Activated T-cell treated with anti-CD3 and anti-CD28 coated beads for 4 hours (primary cell): ENCODE measurements at places on chromosomes 1 and 21.
A peak's percentile ranks its signal among the peaks of the same experiment; 100 is the strongest.

- DNase-seq: no peak
Observed at GRCh38 chr21:45316871-45317397, 29.2 kb upstream of the POFUT2 start.

- no peak for DNase-seq
Observed at GRCh38 chr1:116503546-116504307, 67.1 kb downstream of the CD58 start.

DNA sequence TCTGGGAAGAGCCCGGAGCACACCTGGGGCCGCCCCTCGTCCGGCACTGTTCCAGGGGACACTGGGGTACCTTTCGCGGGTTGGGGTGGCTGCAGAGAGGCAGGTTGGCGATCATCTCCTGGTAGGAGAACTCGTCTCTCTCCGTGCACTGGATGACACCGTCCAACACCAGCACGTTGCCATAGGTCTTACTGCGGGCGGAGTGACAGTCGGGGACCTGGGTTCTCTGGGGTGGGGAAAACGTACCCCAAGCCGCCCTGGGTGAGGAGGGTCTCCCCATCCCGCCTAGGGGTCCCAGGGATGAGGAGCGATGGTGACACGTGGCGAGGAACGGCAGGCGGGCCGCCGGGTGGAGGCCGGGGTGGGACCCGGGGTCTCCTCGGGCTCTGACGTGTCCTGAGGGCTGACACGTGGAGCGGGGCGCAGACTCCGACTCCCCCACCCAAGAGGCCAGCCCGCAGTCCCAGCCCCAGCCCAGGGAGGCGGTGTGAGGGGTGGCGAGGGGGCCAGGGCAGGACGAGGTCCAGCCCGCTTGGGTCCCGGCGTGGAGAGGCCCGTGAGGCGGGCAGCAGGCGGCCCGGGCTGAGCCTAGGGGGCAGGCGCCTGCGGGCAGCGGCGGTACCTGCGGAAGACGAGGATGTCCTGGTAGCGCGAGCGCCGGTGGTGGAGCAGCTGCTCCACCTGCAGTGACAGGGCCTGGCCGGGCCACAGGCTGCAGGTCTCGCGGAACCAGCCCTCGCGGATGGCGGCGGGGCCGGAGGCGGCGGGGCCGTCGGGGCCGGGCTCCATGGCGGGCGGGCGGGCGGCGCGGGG, 457 bp downstream of the SRM start:
- no peak for DNase-seq

GRCh38 chr1:208254862-208255261, 10.7 kb upstream of the PLXNA2 start:
- no peak for DNase-seq

DNA sequence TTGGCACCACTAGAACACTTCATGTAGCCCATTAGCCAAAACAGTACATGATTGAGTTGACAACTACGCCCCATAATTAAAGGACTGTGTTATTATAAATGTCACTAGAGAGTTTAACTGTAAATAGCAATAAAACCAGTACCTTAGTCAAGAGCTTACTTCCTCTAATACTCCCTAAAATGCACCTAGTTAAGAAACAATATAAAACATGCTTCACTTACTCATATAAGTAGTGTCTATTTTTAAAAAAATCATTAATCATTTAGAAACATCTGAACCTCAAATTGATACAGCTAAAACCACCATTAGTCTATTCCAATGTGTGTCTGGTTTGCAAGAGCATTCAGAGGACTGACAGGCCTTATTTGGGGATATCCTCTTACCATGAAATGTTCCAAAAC, 25.3 kb downstream of the PTP4A2 start:
- DNase-seq: no peak

DNA sequence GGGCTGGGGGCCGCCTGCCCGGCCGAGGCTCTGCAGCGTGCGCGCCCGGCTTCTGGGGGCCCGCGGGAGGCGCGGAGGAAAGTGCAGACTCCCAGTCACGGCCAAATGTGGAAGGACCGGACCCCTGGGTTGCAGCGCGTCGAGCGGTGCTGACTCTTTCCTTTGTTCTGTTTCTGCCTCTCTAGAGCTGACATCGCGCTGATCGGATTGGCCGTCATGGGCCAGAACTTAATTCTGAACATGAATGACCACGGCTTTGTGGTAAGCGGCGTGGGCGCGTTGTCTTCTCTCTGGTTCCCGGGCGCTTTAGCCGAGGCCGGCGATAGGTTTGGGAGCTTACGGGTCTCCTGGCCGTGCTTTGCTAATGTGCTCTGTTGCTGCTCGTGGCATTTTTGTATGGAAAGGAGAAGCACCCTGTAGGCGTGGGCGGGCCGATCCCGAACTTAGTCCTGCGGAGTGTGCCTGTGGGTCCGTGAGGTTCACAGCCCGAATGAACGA, 629 bp downstream of the PGD start:
- DNase-seq: no peak

DNA sequence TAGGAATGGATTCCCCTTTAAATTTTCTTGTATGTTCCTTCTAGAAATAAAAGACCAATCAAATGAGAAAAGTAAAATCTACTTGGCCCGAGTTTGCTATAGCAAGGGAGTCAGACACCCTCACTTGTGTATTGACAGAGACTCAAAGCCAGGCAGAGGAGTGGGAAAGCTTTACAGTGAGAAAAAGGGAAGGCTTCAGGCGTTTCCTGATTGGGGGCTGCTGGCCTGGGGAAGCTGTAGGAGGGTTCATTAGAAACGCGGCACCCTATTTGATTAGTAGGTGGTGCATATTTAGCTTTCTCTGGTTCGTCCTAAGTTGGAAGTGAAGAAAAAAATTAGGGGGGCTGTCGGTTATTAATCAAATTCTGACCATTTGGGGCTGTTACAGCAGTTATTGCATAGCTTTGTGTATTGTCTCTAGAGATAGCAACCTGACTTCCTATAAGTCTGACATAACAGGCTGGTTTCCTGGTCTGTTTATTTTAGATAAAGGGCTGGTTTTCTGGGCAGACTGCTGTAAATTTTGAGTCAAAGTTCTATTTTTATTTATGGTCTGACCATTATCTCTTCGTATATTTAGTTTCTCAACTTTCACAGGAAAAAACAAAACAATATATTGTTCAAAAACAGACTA, 10.0 kb downstream of the SLC25A24 start:
- no peak for DNase-seq

GRCh38 chr1:53303726-53304515, 23.9 kb downstream of the LRP8 start:
- DNase-seq: no peak

GRCh38 chr1:15833069-15833679, 14.3 kb upstream of the SPEN start:
- DNase-seq: peak; percentile 38

DNA sequence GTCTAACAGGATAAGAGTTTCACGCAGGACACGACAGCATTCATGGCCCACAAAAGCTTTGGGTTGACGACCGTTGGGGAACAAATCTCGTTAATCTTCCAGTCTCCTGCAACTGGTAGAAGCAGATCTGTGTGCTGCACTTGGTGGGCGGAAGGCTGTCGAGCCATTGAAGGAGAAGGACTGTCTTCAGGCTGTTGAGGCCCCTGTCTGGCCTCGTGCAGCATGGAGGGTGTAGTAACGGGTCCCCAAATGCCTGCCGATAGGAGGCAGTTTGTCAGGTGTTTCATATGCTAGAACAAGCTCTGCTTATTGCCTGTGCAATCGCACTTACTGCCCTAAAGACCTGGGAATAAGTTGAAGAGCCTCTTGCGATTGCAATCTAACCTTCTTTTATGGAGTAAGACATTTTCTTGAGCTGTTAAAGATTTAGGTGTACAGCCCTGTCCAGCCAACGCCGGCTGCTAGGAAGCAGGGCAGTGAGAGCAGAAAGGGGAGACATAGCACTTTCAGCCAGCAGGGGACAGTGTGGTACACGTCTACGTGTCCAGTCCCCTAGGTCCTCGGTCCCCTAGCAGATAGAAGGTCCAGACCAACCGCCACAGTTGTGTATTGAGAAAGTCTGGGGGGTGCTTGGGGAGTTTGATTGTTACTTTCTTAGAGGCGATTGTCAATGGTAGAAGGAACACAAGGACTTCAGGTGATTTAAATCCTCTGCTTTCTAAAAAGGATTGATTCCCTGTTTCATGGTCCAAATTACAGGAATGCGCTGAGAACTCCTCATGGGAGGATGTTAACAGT, 102.3 kb upstream of the TMPRSS2 start:
- no peak for DNase-seq

DNA sequence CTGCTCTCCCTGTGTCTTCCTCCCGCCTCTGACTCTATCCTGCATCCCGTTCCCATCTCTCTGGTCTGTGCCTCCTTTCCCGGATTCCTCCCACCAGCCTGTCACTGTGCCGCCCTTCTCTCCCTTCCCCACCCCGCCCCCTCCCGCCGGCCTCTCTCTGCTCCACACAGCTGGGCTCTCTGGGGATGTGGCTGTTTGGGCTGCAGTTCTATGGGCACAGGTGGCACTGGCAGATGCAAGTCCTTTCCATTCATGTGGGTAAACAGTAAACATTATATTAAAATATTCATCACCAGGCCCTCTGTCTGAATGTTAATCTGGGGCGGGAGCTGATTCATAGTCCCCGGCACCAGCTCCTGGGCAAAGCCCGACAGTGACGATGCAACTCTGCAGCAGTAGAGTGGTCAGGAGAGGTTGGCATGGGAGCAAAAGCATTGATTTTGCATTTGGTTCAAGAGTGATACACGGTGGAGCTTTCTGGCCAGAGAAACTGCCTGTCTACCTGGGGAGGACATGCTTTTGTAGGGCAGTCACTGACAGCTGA, 249.3 kb downstream of the TNR start:
- no peak for DNase-seq

- no peak for DNase-seq
Observed at GRCh38 chr1:84877592-84877991, 15.4 kb downstream of the LPAR3 start.

GRCh38 chr1:241442686-241443085, 76.9 kb downstream of the FH start:
- no peak for DNase-seq

DNA sequence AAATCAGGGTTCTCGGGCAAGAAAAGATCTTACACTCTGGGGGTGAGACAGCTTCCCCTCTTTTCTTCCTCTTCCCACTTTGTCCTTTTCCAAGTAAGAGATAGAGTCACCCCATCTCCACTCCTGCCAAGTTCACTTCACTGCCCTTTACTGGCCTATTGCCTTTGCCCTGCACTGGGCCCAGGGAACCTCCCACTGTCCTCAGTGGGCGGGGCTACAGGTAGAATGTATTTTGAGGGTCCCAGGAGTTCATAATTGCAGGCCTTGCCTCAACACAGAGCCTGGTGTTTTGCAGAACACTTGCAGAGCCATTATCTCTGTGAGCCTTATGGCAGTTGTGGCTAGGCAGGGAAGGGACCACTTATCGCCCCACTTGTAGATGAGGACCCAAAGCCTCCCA, 3.3 kb downstream of the AMPD2 start:
- no peak for DNase-seq

DNA sequence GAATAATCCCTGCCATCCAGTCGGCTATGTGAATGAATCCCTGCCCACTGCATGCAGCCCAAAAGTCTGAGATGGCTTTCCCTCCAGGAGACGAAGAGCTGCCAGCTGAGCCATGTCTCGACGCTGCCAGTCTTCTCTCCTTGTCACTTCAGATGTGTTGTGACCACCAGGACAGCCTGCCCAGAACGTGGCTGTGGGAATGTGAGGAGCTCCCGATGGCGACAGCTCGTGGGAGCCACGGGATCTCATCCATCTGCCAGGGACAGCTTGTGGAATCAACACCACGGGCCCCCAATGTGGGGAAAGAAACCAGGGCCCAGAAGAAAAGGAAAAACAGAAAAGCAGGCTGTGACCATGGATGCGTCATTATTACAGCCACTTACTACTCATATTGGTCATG, 67.2 kb downstream of the NFASC start:
- no peak for DNase-seq

DNA sequence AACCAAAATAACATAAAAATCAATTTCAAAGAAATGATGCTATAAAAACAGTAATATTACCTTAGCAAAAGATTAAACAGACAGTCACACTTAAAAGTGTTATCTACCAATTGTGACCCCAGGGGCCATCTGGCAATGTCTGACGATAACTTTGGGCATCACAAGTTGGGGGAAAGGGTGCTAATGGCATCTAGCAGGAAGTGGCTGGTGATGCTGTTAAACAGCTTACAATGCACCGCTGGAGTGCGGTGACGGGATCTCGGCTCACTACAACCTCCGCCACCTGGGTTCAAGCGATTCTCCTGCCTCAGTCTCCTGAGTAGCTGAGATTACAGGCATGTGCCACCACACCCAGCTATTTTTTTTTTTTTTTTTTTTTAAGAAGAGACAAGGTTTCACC, 27.6 kb downstream of the NUP133 start:
- no peak for DNase-seq

- DNase-seq: no peak
Observed at GRCh38 chr1:206556047-206556749, 48.9 kb downstream of the RASSF5 start.

DNA sequence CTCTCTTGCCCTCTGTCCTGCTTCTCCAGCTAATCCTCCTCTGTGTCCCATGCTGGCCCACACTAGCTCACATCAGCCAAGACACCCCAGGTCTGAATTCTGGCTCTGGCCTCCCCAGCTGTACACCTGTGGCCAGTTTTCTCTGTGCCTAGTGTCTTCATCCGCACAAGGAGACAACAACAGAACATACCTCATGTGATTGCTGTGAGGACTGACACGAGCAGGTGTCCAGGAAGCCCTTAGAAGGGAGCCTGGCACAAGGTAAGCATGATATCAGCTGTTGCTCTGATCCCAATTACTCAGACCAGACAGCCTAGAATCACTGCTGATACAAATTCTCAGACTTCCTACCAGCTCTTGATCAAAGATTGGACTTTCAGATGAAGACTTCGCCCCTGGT, 71.2 kb upstream of the GJB5 start:
- no peak for DNase-seq

GRCh38 chr1:19078536-19078935, 122.1 kb upstream of the IFFO2 start:
- DNase-seq: no peak

GRCh38 chr1:201732351-201732750, 96.6 kb upstream of the IPO9 start:
- no peak for DNase-seq

DNA sequence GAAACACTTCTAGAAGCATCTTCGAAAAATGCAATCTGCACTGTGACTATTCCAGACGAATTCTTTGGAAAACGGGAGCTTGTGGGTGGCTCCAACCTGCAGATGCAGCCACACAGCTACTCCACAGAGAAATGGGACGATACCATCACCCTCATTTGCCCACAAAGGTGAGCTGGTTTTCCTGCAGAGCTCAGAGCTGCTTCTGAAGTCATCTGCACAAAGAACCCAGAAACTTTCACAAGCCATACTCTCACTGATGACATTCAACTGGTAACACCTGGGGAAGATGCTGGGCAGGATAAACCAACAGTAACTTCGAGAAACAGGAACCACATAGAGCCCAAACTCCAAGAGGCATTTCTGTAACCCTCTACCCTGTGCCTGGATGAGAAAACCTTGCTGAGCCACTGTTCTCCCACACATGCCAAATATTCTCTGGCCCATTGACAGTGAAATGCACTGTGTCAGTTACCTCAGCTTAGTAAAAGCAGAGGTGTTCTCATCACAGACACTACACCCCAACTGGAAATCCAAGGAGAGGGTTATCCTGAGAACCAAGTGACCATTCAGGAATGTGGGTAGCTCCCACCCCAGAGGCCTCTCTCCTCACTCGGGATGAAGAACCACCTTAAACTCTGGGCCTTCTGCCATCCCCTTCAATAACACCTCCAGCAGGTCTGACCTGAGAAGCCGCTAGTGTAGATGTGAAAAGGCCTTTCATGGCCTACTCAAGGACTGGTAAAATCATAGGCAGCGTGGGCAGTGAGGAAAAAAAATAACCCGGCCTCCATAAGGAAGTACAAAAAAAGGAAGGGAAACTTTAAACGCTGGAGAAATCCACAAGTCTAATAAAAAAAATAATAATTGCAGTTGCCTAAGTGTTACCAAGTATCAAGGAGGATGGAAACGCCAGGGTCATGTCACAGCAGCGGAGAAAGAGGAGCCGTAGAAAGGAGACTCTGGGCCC, 56.7 kb downstream of the HSF2BP start:
- DNase-seq: no peak
